Activated T-helper 1 cell treated with anti-CD3 and anti-CD28 coated beads, Interleukin-2, amount 50 U/mL, for 16 hours (primary cell): ENCODE measurements at places on chromosomes 2 and 18.

DNA sequence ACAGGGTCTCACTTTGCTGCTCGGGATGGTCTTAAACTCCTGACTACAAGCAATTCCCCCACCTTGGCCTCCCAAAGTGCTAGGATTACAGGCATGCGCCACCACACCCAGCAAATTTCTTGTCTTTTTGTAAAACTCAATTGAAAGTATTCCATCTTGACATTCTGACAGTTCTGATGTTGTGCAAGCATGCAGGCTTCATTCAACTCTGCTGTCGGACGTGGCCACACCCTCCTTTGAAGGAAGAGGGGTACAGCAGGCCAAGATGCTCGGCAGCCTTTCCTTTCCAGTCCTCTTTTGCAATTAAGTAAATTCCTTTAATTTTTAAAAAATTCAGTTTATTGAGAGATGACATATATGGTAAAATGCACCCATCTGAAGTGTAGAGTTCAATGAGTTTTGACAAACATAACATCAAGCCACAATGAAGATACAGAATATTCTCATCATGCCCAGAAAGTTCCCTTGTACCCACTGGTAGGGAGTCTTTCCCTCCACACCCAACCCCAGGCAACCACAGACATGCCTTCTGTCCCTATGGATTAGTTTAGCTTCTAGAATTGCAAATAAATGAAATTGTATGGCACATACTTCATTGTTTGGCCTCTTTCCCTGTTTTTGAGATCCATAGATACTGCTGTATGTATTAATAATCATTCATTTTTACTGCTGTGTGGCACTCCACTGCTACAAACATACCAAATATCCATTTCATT, 33.1 kb downstream of the TUBB6 start:
- DNase-seq = no peak

- DNase-seq = peak; percentile 17
These were observed 711 bp downstream of the SFXN5 start for GRCh38 chr2:73070643-73071359.

GRCh38 chr2:20050104-20050645, 1.3 kb downstream of the LAPTM4A start:
- DNase-seq = no peak

- no peak for DNase-seq
These were observed 76.9 kb downstream of the MYO1B start for GRCh38 chr2:191321861-191322662.

DNA sequence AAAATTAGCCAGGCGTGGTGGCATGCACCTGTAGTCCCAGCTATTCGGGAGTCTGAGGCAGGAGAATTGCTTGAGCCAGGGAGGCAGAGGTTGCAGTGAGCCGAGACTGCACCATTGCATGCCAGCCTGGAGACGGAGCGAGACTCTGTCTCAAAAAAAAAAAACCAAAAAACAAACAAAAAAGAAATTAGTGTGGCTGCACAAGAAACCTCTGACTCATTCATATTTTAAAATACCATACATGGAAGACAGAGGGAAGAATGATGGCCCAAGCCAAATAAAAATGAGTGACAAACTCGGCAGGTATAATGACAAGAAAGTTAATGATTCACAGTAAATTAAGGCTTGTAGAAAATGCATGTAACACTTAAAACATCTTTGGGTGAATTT, 875.8 kb downstream of the EPHA4 start:
- DNase-seq = no peak

DNA sequence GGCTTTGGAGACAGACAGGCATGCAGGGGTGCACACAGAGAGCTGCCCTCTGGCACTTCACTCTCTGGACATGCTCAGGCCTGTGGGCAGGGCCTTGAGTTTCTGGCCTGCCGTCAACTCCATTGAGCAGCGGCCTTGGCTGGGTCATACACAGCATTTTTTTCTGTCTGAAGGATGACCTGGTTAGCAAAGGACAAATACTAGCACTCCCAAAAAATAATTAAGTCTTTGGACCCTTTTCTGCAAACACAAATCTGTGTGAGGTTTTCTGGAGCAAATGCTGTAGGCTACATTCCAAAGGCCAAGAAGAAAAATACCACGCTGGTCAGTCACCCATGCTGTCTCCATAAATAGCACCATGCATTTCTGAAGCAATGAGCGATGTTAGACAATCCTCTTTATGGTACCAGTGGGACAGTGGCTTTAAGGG, 124.7 kb upstream of the CTAGE1 start:
- no peak for DNase-seq

DNA sequence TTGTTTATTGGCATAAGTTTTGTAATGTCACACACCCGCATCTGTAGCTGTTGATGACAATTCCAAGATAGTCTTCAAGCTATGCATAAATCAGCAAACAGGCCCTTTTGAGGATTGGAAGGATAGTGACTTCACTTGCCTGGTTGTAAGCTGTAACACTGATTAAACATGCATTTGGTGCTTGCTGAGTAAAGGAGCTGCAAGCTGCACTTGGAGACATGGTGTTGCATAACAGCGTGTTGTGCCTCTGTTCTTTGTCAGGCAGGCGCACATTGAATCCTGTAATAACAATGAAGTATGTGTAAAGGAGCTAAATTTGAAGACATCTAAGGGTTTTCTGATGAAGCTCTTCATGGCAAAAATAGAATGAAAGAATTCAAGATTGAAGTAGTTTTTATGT, 68.7 kb upstream of the TTC27 start:
- DNase-seq = no peak

GRCh38 chr2:177261116-177262060, 3.1 kb downstream of the NFE2L2 start:
- DNase-seq = no peak

- DNase-seq = no peak
These were observed 179.1 kb upstream of the CYP26B1 start for GRCh38 chr2:72326759-72327158.

- DNase-seq = no peak
These were observed 60.7 kb downstream of the SDC1 start for GRCh38 chr2:20164061-20164733.

GRCh38 chr2:46683541-46683940, 204.2 kb downstream of the TMEM247 start:
- no peak for DNase-seq

- no peak for DNase-seq
These were observed 693.4 kb downstream of the SOCS6 start for GRCh38 chr18:70982292-70982691.

DNA sequence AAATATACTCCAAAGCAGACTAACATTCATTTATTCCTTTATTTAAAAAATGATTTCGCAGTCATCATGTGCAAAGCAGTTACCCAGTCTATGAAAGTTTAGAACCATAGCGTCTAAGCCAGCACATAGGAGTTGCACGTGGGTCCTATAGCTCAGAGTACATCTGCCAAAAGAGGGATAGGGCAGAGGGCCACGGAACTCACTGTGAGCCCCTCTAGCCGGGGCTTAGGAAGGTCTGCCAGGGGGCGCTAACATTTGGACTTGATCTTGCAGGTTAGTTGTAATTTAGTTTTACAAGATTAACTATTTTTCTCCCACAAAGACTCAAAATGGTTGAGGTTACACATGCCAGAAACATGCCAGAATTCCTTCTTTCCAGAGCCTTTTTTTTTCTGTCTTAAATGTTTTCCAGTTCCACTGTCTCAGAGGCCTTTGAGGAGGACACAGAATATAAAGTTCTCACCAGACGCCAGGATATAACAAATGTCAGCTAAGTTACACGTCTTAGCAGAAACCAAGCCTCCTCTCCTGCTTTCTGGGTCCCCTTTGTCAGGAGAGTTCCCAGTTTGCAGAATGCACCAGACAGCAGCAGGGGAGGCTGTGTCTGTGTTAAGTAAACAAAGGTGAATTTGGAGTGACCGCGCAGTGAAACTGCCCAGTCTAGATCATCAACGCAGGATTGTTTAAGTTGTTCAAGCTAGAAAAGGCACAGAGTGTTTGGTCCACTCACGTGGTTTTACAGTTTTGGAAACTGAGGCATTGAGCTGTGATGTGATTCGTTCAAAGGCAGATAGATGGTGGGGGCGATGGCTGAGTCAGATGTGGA, 292.0 kb downstream of the PRKCE start:
- no peak for DNase-seq

GRCh38 chr2:240233885-240234502, 93.5 kb upstream of the OTOS start:
- no peak for DNase-seq

DNA sequence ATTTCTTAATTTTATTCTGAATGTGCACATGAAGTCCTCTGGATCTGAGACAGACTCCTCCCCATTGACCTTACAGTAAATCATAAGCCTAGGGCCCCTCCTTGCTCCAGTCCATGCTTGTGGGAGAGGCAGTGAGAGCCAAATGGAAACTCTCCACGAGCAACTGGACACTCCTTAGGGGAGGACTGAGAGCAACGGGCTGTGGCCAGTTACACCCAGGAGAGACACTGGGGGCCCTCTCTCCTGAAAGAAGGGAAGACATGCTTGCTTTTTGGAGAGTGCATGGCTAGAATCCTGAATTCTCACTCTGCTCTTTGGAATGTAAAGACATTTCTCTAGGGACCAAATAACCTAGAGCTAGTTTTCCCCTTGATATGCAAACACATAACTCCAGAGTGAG, 49.0 kb upstream of the BIN1 start:
- no peak for DNase-seq

DNA sequence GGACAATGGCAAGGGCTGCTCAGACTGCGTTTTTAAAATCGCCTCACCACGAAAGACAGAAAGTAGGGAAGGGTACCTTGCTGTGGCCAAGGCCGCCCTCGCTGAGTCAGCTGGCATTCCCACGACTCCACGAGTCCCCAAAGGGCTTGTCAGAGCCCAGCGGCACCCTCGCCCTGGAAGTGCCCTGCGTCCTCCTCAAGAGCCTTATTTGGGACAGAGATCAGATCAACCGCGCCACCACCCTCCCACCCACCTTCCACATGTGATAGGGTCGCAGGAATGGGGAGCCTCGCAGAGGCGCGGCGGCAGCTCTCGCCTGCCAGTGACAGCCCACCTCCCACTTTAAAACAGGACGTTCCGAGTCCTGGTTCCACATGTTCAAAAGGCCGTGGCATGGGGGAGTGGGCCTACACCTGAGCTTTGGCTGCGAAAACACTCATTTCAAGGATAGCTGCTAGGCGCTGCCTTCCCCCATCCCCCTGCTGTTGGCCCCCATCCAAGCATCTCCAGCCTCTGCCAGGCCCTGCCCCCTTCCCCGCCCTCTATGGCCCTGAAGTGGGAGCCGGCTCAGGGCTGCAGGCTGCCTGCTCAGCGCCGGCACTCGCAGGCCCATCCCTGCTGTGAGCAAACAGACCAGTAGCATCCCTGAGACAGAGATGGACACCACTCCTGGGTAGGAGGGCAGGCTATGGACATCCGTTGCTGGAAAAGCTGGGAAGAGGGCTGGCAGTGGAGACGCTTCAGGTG, 38.1 kb upstream of the ARHGEF4 start:
- no peak for DNase-seq
